Smooth muscle cell of the pulmonary artery (primary cell): ENCODE measurements at places on chromosomes 1 and 21. TPM values are rescaled to one million over a fixed set of nuclear protein-coding genes. Genes with fewer than 3 reads are reported as not detected.

Gene TMEM59
- total RNA-seq: 478 and 637 TPM in 2 replicates

Gene RTCA
- 40.3 and 45.4 TPM in 2 replicates for total RNA-seq

Gene FLVCR1
- total RNA-seq: 5.7 and 7.9 TPM in 2 replicates

Gene SLAMF9
- total RNA-seq: 0.26 and 0.59 TPM in 2 replicates

Gene DNASE2B
- not detected in 2 replicates for total RNA-seq

Gene TSPEAR
- total RNA-seq: not detected in 2 replicates

Gene CFHR3
- not detected in 2 replicates for total RNA-seq
